RWPE2 (cell line): ENCODE measurements at places on chromosomes 16 and 17.

GRCh38 chr17:55167024-55167725 is 97.6 kb upstream of the HLF start:
- no peak for DNase-seq

GRCh38 chr17:19301973-19302372 is 60.5 kb downstream of the B9D1 start:
- no peak for DNase-seq

- DNase-seq, result no peak
Observed at GRCh38 chr17:15480204-15480603, 12.8 kb upstream of the CDRT4 start.

GRCh38 chr16:6611535-6611934 is 721.1 kb upstream of the RBFOX1 start:
- no peak for DNase-seq

DNA sequence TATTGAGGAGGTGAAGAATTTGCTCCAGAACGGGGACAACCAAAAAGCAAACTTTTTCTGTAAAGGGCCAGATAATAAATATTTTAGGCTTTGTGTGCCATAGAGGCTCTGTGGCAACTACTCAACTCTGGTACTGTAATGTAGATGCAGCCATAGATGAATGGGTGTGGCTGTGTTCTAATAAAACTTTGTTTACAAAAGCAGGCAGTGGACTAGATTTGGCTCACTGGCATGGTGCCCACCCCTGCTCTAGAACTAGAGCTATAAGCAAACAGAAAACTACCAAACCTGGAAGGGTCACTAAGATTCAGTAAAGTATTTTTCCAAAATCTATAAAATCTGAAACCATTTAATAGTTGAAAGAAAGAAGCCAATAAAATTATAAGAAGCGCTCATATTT is 24.6 kb upstream of the SMURF2 start:
- DNase-seq, result no peak

DNA sequence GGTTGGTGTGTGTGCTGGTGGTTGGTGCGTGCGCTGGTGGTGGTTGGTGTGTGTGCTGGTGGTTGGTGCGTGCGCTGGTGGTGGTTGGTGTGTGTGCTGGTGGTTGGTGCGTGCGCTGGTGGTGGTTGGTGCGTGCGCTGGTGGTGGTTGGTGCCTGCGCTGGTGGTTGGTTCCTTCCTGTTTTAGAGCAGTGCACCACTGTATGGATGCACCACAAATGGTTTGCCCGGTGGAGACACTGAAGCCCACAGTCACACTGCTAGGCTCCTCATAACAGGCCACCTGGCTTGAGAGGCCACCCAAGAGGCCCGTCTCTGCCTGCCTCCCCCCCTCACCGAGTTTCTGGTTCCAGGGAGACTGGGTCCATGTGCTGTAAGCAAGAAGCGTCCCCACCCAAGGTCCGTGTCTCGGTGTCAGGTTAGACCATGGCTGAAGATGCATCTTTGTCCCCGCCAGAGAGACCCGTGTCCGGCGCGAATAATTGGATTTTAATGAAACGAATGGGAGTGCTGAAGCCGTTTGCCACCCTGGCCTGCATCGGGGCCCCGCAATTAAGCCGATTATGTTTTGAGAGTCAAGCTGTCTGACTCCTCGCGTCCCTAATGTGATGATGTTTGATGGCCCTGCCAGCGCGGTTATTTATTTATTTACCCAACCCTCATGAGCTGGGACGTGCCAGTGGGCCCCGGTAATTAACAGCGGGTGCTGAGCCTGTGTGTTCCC is 161.3 kb upstream of the GSE1 start:
- DNase-seq, result no peak

GRCh38 chr17:1787301-1787902 is 25.5 kb downstream of the SERPINF1 start:
- peak; percentile 82 for DNase-seq

DNA sequence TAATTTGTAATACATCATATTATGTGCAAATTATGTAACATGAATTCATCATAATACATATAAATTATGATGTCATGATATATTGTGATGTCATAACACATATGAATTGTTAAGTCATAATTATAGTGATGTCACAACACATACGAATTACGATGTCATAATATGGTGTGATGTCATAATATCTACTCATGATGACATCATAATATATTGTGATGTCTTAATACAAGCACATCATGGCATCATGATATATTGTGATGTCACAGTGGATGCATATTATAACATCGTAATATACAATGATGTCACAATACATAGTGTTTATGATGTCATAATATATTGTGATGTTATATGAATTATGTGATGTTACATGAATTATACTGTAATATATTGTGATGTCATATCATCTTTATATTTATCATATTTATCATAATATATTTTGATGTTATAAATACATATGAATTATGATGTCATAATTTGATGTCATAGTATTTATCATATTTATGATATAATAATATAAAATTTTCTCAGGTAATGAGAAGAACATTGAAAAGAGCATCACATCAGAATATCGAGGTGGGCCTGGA is 1793.0 kb downstream of the TP53TG3F start:
- no peak for DNase-seq

DNA sequence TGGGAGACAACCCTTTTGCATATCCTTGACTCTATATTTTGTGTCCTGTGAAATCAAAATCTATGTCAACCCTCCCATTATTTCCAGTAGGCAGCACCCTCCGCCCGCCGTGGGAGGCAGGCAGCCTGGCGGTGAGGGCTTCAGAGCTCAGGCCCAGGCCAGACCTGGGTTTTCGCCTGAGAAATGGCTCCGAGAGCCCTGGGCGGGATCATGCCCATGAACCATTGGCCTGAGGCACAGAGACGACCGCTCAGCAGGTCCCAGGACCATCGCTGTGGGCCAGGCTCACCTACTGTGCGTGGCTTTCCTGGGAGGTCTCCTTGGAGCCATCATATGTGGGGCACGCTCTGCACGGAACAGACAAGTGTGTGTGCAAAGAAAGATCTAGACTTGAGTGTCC is 6.3 kb upstream of the SLC38A8 start:
- peak; percentile 36 for DNase-seq

- DNase-seq, result no peak
Observed at GRCh38 chr16:78134944-78135619, 35.6 kb downstream of the WWOX start.

- no peak for DNase-seq
Observed at GRCh38 chr17:50239937-50240336, 34.3 kb upstream of the TMEM92 start.

DNA sequence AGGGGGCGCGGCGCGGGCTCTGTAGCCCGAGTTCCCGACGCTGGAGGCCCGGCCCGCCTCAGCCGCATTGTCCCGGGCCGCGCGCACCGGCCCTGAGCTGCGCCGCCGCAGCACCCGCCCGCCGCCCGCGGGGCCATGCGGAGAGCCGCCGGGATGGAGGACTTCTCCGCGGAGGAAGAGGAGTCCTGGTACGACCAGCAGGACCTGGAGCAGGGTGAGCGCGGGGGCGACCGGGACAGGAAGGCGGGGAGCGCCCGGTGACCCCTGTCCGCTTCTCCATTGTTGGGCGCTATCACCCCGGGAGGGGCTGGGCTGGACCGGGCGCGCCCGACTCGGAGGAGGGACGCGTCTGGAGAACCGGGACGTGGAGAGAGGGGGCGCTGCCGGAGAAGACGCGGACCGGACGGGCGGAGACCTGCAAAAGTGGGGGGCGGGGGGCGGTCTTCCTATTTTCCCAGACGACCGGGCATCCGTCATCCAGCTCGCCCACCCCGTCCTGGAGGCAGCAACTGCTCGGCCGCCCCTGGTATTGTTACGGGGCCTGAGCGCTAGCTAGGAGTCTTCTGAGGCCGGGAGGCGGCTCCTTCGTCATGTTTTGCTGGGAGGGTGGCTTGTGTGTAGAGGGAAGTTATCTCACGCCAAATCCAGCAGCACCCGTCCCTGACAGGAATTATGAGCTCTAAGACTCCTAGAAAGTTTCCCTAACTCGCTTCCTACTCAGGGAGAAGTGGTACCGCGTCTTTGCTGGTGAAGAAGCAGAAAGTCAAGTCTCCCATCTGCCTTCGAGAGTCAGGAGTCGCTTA is 678 bp downstream of the CDR2L start:
- no peak for DNase-seq

DNA sequence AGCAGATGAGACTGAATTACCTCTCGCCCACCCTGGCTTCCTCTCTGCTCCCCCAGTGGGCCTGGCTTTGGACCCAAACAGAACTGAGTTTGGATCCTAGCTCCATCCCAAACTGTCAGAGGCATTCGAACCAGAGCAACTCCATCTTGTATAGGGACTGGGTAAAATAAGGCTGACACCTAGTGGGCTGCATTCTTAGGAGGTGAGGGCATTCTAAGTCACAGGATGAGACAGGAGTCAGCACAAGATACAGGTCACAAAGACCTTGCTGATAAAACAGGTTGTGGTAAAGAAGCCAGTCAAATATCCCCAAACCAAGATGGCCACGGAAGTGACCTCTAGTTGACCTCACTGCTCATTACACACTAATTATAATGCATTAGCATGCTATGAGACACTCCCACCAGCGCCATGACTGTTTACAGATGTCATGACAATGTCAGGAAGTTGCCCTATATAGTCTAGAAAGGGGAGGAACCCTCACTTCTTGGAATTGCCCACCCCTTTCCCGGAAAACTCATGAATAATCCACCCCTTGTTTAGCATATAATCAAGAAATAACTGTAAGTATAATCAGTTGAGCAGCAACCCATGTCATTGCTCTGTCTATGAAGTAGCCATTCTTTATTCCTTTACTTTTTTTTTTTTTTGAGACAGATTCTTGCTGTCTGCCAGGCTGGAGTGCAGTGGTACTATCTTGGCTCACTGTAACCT is 44.4 kb downstream of the LYRM1 start:
- DNase-seq, result no peak

GRCh38 chr17:40554646-40555295 is 10.5 kb downstream of the CCR7 start:
- DNase-seq, result no peak

DNA sequence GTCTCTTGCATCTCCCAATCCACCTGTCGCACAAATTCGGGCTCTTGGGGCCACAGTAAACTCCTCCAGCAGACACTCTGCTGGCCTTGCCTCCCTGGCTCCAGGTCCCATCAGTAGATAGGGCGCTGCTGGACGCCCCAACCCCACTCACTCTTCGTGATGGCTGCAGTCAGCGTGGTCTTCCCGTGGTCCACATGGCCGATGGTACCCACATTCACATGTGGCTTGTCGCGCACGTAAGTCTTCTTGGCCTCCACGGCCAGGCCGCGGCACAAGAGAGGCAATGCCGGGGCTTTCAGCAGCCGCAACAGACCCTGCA is 428 bp downstream of the TUFM start:
- no peak for DNase-seq

DNA sequence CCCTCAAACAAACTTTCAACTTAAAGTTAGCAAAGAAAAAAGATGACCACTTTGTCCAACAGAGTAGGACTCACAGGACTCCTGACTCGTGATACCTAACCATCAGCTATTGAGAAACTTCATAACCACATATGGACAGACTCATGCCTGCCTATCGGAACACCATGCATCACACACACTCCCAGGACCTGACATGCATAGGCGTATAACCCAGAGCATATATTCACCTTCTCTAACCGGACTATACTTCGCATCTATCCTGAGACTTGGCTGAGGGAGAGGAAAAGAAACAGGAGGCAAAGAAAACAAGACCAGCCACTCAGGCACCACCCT is 2.2 kb downstream of the PIP4K2B start:
- no peak for DNase-seq

- no peak for DNase-seq
Observed at GRCh38 chr17:39069114-39069756, 82.2 kb downstream of the PLXDC1 start.
